ENCODE measurements at places on chromosomes 12 and 14.

DNA sequence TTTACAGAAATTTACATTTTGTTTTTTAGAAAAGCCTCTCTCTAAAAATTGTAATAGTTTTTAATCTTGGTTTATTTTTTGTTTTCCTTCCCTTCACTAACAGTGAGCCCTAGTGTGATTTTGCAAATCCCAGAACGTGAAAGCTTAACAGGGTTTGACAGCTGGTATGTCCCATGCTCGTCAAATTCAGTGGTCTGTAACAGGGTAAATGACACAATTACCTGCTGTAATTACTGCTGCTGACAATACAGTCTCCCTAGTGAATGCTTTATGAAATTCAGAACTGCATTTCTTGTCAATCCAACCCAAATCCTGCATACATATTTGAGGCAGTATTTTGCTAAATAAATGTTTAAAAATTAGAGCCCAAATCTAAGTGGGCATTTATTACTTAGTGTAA lies 249.2 kb downstream of the NELL2 start:
- no peak for DNase-seq

- no peak for DNase-seq
Measured at GRCh38 chr14:103302966-103303365, 31.1 kb upstream of the EIF5 start.

GRCh38 chr12:117045160-117046010 lies 53.8 kb downstream of the TESC start:
- peak; percentile 41 for DNase-seq

DNA sequence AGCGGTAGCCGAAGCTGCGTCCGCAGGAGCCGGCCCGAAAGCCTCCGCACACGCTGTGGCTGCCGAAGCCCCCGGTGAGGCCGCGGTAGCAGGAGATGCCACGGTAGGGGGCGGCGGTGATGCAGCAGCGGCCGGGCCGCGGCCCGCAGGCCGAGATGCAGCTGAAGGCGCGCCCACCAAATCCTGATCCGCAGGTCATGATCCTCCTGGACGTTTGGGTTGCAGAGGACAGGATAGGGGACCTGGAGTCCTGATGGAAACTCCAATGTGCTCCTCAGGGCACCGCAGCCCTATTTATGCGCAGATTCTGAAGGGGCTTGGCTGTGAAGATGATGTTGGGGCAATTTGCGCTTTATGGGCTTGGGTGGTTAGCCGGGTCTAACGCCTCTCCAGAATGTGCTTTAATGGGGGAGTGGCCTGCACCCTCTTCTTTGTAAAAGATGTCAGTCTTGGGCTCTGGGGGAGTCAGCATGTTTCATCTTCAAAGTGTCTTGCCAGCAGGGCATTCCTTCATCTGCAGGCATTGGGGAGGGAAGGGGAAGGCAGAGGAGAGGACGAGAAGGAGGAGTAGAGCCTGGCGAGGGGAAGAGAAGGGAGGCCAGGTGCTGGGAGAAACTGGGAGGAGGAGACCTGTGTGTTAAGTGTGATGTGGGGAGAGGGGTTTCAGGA lies at the start of gene KRT81:
Gene KRT81, minus strand, starts transcription at position 268 of the 669 bp plus-strand sequence. Its CDS starts 69 bp downstream, at position 199.
- no peak for DNase-seq

DNA sequence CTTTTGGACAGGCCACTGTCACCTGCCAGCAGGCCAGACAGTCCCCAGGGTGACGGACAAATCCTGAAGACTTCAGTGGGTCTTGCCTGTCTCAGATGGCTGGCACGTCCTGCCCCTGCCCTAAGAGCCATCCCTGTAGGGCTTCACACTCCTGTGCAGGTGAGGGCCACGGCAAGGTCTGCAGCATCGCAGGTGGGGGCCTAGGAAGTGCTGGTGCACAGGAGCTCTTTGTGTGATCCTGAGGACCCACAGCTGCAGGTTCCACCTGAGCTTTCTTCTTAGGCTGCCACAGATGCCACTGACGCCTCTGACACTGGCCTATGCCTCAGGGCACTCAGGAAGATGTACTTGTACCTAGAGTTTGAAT lies 108.5 kb upstream of the FKBP4 start:
- DNase-seq = no peak

DNA sequence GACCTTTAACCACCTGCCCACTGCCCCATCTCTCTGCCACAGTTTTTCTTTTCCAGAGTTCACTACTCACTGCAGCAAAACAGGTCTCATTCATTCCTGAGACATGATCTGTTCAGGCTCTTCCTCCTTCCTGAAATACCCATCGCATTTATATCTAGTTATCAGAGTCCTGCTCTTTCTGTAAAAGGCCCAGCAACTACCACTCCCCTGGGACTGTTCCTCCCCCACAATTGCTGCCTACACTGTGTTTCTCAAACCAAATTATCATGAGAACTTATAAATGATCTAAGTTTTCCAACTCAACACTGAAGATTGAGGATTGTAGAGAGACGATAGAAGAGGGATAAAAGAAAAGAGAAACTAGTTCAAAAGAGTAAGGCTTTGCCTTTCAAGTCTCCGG lies 40.8 kb upstream of the EPS8 start:
- DNase-seq = no peak

DNA sequence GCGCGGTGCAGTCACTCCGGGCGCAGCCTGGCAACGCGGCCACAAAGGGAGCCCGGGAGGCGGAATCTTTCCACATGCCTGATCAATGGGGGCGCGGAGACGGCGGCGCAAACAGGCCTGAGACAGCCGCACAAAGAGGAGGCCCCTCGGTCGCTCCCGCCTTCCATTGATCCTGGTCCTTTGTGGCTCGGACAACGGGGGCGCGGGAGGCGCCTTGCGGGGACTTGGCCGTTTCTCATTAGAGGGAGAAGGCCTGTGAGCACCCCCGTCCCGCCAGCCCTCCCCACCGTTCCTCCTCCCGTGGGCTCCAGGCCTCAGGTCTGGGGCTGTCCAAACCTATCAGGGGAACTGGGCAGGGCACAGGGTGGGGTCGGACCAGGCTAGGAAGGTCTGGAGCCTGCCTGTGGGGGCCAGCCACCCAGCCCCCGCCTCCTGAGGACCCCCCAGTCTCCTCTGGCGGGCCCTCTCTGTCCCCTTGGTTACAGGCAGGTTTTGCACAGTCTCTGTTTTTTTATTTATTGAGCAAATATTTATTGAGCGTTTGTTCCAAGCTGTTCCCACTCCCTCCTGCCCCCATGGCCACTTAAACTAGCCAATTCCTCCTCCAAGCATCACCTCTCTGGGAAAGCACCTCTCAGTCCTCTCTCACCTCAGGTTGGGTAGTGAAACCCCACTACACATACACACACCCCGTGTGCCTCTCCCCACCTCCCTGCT lies 29.0 kb upstream of the MSI1 start:
- no peak for DNase-seq

- DNase-seq = no peak
Measured at GRCh38 chr14:35285168-35286002, 6.8 kb upstream of the PSMA6 start.

DNA sequence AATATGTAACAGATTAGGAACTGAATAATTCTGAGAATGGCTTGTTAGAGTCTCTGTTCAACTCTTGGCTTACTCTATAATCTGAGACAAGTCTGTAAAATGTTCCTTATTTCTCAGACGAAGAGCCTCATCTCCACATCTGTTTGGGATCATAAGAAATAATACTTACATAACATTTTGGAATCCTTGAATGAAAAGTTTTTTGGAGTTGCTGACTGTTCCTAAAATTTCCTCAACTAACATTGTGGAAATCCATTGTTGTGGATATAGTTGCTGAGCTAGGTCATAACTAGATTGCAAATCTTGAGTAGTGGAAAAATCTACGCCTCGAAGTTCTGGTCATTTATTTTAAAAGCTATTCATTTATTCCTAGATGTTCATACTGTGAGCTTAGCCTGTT lies 402.9 kb downstream of the ZFP36L1 start:
- no peak for DNase-seq

GRCh38 chr14:95460647-95461478 lies 55.6 kb downstream of the SYNE3 start:
- no peak for DNase-seq

DNA sequence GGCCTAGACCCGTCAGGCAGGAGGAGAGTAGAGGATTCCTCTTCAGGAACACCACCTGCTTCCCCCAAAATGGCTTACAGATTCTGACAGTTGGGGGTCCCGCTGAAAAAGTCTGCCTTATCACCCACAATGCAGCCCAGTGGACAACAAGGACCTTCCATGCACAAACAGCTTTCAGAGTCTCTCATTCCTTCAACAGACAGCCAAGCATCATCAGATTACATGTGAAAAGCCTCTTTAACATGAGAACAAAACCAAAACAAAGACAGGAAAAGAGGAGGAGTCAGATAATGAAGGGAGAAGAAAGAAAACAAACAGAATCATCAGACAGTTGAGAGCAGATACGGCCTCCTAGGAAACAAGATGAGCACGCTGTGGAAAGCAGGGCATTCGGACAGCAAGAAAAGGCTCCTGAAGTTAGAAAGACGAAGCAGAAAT lies 18.3 kb downstream of the KCTD10 start:
- DNase-seq = no peak

GRCh38 chr12:52432559-52433207 lies 1.5 kb downstream of the KRT75 start:
- no peak for DNase-seq

DNA sequence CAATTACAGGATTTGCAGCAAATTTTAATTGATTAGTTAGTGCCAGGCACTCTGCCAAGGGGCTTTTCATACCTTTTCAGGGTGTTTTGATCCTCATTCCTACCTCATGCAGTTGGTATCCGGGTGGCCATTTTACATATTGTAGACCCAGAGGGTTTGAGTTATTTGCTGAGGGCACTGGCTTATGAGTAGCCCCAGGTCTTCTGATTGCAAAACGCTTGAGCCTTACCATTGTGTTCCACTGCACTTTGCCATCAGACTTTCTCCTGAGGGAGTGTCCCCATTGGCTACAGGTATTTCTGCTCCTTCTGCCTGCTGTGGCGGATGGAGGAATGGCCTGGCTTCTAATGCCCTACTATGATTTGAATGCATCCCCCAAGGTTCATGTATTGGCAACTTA lies 257.8 kb upstream of the CRY1 start:
- DNase-seq = no peak

DNA sequence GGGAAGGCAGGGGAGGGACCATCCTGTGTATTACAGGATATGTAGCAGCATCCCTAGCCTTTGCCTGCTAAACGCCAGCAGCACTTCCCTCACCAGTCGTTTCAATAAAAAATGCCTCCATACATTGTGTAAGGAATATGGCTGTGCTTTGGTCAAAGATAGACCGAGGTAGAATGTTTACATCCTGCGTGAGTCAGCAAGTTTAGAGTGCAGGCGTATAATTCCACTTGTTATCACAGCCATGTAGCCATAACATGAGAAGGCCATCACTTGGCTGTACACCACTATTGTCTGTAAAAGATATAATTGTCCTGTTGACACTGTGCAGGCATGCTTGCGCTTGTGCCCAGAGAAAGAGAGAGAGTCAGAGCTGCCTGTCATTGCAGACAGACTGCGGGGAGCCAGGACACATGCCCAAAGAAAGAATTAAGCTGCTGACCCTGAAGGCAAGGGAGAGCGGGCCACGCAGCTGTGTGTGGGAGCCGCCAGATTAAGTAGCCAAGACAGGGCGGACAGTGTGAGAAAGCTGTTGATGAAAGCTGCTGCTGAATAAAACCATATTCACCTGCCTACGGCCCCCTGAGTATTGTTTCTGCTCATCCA lies 68.4 kb downstream of the CRACR2A start:
- DNase-seq = no peak

DNA sequence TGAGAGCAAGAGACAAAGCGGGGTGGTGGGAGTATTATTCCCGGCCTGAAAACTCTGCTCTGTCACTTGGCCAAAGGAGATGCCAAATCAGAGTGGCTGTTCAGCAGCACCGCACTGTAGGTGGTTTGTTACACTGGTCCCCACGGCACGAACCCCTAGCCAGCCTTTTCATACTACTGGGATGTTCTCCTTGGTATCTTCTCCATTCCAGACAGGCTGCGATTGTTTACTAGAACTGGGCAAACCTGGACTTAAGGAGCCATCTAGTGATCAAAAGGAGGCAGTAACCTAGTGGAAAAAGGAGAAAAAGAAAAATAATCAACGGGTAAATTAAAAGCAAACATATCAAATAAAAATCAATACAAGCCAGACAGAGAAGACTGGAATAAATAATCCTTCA lies 58.9 kb upstream of the TMTC2 start:
- DNase-seq = no peak

DNA sequence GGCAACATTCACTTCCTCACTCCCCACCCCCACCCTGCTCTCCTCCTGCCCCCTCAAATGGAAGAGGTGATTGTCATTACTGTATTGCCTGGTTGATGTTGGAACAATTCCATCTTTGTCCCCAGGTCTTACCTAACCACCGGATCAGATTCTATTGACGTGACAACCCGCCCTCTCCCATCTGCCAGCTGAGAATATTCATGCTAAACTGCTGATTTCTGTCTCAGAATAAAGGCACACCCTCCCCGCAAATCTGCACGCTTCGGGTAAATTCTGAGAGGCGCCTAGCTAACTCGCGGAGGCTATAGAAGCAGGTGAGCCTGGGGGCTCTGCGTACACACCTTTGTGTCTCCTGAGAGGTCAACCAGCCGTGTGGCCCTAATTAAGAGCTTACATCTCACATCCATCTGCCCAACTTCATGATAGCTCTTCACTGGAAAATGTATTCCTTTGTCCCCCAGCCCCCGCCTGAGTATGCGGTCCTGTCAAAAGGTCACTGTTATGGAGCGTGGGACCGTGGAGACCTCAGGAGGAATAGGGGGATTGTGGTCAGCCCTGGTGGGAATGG lies 1054.3 kb downstream of the VRK1 start:
- DNase-seq = no peak

GRCh38 chr12:43636725-43637463 lies 84.9 kb upstream of the ADAMTS20 start:
- DNase-seq = no peak

DNA sequence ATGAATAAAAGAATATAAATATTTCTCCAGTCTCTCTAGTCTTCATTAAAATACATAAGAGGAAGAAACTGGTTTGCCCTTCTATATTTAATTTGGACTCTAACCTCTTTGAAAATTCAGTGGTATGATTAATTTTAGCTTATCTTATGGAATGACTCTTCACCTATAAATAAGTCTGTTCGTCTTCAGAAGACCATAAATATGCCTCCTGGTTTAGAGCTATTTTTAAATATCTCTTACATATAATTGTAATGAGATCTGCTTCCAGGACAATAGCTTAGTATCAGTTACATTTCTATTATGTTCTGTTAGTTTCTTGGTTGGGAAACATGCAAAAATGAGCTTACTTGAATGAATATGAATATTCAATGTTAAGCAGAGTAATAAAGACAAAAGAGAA lies 257.5 kb upstream of the HMGA2 start:
- no peak for DNase-seq

DNA sequence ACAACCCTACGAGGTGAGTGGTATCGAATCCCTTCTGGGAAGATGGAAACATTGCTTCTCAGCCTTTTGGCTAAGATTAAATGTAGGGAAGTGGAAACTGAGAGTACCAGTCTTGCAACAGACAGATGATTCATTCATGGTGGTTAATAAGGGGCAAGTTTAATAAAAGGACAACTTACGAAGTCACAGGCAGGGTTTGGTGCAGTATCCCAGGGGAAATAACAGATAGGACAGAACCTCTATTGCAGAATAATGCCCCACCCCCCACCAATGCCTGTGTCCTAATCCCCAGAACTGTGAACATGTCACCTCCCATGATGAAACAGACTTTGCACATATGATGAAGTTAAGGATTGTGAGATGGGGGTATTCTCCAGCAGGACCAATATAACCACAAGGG lies 212.5 kb downstream of the TBX5 start:
- DNase-seq = no peak
